CD8-positive, alpha-beta T cell (primary cell): ENCODE measurements at places on chromosomes 16 and 17. TPM values are rescaled to one million over a fixed set of nuclear protein-coding genes. Genes with fewer than 3 reads are reported as not detected.

DNA sequence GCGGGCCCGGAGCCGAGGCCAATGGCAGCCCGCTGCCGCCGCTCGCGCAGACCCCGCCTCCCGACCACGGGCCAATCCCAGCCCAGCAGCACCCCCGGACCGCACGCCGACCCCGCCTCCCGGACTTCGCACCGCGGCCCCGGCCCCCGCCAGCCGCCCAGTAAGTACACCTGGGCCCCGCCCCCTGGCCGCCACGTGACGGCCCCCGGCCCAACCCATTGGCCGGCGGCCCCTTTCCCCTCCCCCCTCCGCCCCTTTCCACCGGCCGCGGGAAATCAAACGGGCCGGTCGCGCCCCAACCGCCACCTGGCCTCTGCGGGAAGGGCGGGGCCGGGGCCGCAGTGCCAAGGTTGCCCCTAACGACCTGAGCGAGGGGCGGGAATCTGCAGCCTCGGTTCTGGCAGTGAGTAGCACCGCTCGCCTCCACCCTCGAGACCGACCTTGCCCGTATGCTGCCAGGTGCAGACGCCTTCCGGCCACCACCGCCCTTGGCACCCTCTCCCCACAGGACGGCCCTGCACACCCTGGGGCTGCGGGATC lies at the start of gene YBX2:
TSS of gene YBX2 (minus strand) at position 26 of the 540 bp plus-strand sequence. CDS start 139 bp downstream, outside the sequence.
- peak; percentile 34 for DNase-seq

GRCh38 chr17:45021607-45022287 lies 29.7 kb downstream of the DCAKD start:
- peak; percentile 35 for DNase-seq

DNA sequence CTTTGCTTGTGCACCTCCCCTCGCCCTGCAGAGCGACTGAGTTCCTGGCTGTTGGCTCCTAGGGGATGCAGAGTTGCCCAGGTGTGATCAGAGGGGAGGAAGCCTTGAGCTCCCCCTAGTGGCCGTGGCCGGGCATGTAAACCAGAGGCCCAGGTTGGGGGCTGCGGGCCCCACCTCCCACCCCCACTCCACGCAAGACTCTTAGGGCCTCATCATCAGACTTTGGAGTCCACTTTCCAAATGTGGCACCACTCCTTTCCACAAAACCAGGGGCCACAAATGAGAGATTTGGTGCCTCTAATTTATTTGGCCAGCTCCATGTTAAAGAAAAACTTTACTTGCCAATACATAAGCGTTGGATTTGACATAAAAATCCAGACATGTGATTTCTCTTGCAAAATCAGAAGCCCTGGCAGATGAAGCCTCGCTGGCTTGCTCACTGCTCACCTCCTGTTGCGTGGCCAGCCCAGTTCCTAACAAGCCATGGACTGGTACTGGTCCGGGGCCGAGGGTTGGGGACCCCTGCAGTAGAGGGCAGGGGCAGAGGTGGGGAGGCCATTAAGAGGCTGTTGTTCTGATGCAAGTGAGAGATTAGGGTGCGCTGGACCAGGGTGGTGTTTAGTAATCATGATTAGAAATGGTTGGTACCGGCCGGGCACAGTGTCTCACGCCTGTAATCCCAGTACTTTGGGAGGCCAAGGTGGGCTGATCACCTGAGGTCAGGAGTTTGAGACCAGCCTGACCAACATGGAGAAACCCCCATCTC lies 28.7 kb upstream of the GAS7 start:
- DNase-seq: peak; percentile 71

DNA sequence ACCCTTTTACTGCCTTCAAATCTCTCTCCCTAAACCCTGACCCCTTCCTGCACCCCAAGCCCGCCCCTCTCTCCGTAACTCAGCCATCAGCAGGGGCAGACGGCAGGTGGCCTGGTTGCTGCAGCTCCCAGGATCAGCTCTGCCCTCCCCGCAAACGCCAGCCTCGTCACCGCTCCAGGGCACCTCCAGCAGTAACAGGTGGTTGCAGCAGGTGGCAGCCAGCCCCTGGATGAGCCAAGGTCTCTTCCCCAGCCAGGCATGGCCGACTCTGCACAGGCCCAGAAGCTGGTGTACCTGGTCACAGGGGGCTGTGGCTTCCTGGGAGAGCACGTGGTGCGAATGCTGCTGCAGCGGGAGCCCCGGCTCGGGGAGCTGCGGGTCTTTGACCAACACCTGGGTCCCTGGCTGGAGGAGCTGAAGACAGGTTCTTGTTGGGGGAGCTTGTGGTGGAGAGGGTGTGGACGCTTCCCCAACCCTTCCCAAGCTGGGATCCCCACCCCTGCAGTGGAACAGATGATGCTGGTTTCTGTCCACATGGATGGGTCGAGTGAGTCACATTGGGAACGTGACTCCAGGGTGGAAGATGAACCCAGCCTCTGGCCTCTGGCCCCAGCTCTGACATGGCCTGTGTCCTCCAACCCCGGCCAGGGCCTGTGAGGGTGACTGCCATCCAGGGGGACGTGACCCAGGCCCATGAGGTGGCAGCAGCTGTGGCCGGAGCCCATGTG lies 558 bp downstream of the HSD3B7 start:
- no peak for DNase-seq

DNA sequence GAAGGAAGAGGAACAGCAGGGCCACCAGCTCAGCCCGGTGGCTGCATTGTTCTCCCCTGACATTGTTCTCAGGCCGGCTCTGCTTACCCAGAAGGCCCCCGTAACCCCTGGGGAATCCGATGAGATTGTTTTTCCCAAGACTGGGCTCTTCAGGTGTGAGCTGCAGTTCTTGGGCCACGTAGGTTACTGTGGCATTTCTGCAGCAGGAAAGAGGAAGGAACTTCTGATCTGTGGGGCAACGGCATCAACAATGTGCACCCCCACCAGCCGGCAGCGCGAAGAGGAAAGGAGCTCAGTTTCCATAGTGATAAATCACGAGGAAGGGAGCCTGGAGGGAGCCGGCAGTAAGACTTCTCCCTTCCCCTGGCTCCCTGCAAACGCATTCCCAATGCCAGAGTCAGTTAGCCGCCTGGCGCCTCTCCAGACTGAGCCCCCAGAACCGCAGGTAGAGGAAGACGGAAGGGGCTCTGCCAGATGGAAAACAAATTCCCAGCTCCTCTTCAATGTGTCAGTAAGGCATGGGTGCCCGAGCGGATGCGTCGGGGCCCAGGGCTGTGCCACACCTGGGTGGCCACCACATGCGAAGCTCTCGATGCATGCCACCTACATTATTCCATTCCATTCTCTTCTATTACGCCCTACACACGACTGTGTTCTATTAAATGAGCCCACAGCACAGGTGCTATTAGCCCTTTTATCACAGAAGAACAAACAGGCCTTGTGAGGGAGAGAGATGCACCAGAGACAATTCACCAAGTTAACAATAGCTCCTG lies 21.5 kb upstream of the PECAM1 start:
- no peak for DNase-seq

- DNase-seq: no peak
Observed at GRCh38 chr16:86533767-86534351, 21.2 kb downstream of the MTHFSD start.

The GAS7 gene
- 2.9 TPM for total RNA-seq

The KREMEN2 gene
- not detected for total RNA-seq

DNA sequence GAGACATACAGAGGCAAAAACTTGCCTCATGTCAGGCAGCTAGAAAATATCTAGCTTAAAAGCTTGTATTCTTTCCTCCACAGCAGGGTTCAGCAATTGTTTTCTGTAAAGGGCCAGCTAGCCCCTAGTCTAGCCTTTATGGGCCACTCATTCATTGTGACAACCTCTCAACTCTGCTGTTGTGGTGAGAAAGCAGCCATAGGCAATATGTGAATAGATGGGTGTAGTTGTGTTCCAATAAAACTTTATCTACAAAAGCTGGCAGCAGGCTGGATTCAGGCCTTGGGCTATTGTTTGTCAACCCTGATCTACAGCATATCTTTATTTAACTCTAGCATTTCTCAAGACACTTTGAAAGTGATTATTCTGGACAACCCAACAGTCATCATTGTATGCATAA lies 46.4 kb upstream of the CDYL2 start:
- no peak for DNase-seq

The CCL5 gene
- 398 TPM for total RNA-seq

The PFAS gene
- total RNA-seq: 23.8 TPM

The OR1F1 gene
- not detected for total RNA-seq

DNA sequence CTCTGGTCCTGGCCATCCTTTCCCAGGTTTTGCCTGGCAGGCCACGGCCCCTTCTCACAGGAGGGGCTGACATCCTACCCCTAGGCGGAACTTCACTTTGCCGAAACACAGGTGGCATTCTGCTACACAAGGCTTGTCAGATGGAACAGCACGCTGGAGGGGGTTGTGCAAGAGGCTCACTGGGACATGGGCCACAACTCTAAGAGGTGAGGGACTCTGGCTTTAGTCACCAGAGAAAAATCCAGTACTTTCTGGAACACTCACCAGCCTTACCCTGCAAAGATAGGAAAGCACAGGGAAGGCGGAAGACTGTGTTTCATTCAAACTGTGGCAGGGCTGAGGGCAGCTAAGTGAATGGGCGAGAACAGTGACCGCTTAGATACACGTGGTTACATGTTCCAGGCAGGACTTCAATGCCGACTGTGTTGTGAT lies 18.3 kb downstream of the CDC42EP4 start:
- no peak for DNase-seq

The TP53TG3D gene
- total RNA-seq: not detected
